ENCODE measurements at places on chromosomes 12 and 14. TPM values are rescaled to one million over a fixed set of nuclear protein-coding genes. Genes with fewer than 3 reads are reported as not detected.

DNA sequence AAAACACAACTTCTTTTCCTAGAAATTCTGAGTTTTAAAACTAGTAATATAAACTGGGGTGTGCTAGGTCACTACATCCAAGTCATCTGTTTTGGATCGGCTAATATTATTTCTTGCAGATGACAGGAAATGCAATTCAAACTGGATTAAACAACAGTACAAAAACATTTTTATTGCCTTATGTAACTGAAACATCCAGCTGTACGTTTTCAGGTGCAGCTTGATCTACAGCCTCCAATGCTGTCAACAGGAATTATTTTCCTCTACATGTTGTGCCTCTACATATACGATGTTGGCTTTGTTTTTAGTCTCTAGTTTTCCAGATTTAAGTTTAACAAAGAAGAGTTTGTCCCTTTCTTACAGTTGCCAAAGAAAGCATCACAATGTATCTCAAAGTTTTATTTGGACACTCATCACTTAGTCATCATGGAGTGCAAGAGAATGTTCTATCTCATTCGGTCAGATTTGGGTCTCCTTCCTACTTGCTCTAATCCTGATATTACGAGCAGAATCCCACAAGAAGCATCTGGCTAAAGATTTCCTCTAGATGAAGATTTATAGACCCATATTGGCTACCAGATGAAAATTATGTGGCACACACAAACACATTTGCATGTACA, 326.7 kb downstream of the SLC6A15 start:
- DNase-seq: no peak

DNA sequence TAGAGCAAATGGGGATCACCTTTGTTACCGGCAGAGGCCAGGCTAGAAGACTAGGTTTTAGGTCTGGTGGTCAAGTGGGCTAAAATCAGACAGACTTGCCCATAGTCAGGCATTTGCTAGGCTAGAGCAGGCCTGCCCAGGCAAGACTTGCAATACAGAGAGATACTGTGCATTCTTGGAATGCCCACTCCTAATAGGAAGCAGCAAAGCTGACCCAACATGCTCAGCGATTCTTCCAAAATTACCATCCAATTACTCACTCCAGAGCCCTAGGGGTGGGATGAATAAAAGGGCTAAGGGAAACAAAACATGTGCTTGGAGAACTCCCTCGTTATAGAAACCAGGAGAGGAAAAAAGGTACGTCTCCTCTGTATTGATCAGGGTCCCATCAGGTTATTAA, 187.8 kb upstream of the AMIGO2 start:
- DNase-seq: no peak

DNA sequence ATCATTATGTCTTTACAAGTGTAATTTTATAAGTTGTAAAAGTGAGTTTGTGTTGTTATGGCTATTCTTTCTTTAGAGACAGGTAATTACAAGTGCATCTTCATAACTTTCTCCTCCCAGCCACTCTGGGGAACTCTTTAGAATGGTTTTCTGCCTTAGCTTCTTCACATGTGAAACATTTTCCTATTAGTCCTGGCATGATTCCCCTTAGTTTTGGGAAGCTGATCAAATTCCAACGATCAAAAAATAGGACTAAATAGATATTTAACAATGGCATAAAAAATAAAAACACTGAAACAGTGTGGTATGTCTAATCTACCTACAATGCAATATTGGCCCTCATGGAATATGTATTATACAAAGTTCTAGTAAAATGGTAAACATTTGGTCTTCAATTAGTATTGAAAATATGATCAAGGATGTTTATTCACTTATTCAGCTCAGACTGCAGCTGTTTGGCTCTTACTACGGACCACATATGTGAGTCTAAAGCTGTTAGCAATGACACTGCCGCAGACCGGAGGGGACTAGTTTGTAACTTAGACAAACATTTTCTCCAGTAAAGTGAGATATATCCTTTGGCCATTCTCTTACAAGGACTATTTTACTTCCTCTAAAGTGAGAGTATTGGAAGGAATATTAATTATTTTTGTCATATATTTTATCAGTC, 890.8 kb upstream of the USP15 start:
- DNase-seq: no peak

GRCh38 chr12:20101046-20101445, 267.3 kb upstream of the PDE3A start:
- no peak for DNase-seq

DNA sequence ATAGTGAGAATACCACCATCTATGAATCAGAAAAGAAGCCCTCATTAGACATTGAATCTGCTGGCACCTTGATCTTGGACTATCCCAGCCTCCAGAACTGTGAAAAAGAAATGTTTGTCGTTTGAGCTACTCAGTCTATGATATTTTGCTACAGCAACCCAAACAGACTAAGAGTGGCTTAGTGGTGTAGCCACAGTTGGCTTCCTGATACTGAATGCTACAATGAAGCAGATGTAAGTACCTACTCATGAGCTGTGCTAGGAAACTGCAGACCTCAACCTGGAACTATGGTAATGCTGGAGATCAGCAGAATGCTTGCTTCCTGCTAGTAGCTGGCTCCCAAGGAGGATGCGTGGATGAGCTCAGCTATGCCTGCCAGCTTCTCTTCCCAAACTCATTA, 268.6 kb upstream of the CRY1 start:
- no peak for DNase-seq

DNA sequence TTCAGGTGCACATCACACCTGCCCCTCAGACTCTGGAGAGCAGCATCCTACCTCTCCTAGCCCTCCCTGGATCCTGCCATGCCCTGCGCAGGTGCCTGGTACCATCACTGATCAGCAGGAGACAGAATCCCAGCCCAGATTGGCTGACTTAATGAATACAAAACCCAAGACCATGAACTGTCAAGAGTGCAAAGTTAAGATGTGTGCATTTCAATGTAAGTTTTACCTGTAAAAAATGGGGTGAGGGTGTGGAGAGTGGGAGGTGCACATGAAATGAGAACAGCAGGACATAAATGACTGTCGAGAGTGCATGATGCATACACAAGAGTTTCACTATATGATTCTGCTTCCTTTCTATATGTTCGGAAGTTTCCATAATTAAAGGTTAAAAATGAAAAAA, 57.9 kb upstream of the GPR68 start:
- DNase-seq: no peak

- no peak for DNase-seq
Measured at GRCh38 chr12:3529281-3529680, 38.3 kb downstream of the PRMT8 start.

DNA sequence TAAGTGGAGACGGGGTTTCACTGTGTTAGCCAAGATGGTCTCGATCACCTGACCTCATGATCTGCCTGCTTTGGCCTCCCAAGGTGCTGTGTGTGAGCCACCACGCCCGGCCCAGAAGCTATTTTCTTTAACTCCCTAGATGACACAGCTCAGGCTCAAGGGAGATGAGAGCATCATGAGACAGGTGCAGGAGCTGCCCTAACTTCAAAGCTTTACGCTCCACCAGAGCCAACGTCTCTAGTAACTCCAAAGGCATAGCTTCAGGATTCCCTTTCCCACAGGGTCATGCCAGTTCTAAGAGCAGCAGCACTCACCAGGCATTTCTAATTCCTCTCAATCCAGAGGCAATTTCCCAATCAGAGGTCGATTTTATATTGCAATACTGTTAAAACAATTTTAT, 21.0 kb downstream of the NDUFA12 start:
- no peak for DNase-seq

DNA sequence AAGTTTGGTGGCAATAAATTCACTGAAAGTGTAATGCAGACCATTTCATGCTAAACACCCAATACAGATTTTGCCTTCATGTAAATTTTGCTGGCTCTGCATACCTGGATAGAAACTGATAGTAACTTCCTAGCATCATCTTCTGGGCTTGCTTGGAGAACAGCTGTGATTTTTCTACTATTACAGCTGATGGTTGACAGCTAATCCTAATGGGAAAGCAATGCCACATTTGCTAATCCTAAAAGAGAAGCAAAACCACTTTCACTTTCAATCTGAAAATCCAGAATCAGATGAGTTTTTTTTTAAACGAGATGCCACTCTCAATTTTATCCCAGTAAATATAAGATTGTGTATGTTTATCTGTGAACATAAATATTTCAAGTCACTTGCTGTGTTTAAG, 1035.9 kb downstream of the TRHDE start:
- DNase-seq: no peak

DNA sequence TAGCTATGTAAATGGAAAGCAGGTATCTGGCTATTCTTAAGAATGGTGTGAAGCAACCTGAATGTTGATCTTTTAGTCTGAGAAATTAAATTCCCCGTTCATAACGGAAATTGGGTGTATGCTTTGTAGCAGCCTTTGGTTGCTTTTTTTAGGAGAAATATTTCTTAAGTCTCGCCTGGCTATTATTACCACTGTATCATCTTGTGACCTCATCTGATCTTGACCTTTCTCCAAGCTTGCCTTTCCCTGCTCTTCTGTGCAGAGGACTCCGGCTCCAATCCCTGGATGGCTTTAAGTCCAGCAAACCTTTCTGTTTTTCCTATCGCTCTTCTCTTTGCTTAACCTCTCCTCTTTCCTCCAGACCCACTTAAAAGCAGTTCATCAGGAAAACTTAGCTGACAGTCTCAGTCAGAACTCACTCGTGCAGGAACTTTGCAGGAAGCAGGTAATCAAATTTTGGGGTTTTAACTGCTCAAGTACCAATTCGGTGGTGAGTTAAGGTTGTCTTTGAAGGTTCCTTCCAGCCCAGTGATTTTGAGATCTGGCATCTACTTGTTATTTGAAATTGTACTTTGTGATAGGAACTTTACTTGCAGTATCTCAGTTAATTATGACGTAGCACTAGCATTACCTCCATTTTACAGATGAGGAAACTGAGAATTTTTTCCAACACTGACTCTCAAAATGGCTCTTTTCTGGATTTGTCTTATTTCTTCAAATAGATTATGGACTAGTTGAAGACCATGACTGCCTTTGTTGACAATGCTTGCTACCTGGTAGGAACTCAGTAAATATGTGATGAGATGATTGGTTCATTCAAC, 14.1 kb downstream of the PPFIBP1 start:
- DNase-seq: no peak

DNA sequence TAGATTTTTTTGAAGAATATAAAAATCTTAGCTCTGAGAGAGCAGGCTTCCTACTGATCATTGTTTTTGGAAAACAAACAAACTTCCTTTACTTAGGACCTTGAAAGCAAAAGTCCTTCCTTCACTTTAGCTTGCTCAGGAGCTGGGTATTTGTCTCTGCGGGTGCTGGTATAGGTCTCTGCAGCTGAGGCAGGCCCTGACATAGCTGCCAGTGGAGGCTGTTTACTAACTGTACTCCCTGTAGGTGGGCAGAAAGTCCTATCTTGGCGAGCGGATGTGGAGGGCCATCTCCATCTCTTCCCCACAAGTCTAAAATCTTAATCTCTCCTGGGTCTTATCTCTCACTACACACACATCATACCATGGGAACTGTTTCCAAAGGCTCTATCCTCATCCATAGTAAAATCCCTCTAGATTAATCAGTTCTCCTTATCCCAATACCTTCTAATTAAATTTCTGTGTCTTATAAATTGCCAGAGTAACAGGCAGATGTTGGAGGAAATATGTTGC, 4.1 kb upstream of the MIA2 start:
- DNase-seq: no peak

- no peak for DNase-seq
Measured at GRCh38 chr12:104226672-104227071, 11.1 kb downstream of the TXNRD1 start.

DNA sequence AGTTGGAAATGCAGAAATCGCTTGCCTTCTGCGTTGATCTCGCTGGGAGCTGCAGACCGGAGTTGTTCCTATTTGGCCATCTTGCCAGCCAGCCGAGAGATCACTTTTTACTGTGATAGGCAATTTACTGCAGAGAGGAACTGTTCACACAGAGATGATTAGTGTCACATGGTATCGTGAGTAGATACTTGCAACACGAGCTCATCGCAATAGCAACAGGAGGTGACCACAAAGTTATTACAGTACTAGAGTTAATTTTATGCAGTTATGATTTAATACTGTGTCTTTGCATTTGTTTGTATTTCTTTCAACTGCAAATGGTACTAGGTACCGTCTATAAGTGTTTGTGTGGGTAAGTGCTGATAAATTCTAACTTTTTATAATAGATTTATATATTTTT, 27.8 kb downstream of the NOPCHAP1 start:
- DNase-seq: no peak

- DNase-seq: no peak
Measured at GRCh38 chr12:94585626-94586025, 64.7 kb downstream of the TMCC3 start.

GRCh38 chr14:20557212-20557542, 3.7 kb downstream of the RNASE9 start:
- no peak for DNase-seq

DNA sequence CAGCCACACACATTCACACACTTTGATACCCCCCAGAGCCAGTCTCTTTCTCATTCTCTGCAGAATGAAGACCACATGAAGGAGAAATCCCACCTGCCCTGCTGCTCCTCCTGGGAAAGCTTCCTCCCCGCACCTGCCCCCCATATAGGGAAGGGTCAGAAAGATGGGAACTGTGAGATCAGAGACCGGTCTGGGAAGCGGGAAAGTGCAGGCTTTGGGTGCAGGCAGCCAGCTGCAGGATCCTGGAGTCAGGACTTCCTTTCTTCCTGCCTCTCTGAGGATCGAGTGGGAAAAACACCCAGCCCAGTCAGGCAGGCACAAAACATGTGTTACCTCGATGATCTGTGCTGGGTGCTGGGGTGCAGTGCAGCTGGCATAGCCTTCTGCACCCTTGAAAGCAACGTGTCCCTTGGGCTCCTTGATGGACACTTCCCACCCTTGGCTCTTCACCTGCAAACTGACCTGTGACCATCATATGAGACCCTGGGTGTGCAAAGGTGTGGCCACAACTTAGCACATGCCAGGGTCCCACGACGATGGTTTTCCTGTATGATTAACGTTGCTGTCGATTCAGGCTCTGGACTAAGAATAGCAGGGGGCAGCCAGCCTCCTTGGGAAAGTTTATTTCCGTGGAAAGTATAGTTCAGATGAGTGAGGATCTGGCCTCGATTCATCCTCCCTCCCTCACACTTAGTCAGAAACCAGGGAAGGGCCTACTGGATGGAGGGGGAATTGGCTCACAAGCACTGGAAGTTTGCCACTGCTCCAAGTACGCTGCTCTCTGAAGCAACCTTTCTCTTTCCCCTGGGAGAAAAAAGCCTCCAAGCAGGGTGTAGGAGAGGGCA, 105.4 kb upstream of the MED13L start:
- peak; percentile 26 for DNase-seq

GRCh38 chr14:62957562-62957961, 87.7 kb downstream of the KCNH5 start:
- DNase-seq: no peak

Gene CDCA3
- total RNA-seq: 2.2 TPM

Gene KLRC2
- total RNA-seq: 0.32 TPM

Gene ESPL1
- total RNA-seq: 1.5 TPM

Gene MYF6
- not detected for total RNA-seq

Gene PLEK2
- total RNA-seq: 10.5 TPM

Gene CLEC9A
- 1.2 TPM for total RNA-seq

Gene SELPLG
- 22.4 TPM for total RNA-seq

Gene PIWIL1
- 0.12 TPM for total RNA-seq

Gene ACSS3
- total RNA-seq: 24.4 TPM

Gene DRAM1
- 19.2 TPM for total RNA-seq

Gene TMEM30B
- 97.8 TPM for total RNA-seq
